ENCODE measurements at places on chromosomes 2 and 18. TPM values are rescaled to one million over a fixed set of nuclear protein-coding genes. Genes with fewer than 3 reads are reported as not detected.

RNU2-63P gene
- not detected for total RNA-seq

HOXD11 gene
- total RNA-seq = not detected

SCYGR6 gene
- total RNA-seq = not detected

PARD6G gene
- total RNA-seq = 0.75 TPM

NR4A2 gene
- not detected for total RNA-seq

C2orf69 gene
- 3.7 TPM for total RNA-seq

FN1 gene
- total RNA-seq = 11,165 TPM

CCDC150 gene
- total RNA-seq = 2.7 TPM

PTPRN gene
- 9.0 TPM for total RNA-seq

ABHD1 gene
- total RNA-seq = 0.08 TPM

NAT8 gene
- total RNA-seq = not detected

STPG4 gene
- total RNA-seq = 0.23 TPM

RNF149 gene
- 24.6 TPM for total RNA-seq

CNGA3 gene
- total RNA-seq = under 0.01 TPM

Measured in smooth muscle cell of the coronary artery (primary cell).